Osteoblast (primary cell): ENCODE measurements at places on chromosomes 13 and 19. TPM values are rescaled to one million over a fixed set of nuclear protein-coding genes. Genes with fewer than 3 reads are reported as not detected.

TMTC4 gene
- total RNA-seq, result 8.7 and 17.1 TPM in 2 replicates

CD70 gene
- total RNA-seq, result 0.29 TPM in 1 of 2 replicates, not detected in the other

LYPD3 gene
- total RNA-seq, result 0.88 TPM in 1 of 2 replicates, not detected in the other

TNFRSF19 gene
- total RNA-seq, result 73.8 and 77.5 TPM in 2 replicates

CALR gene
- total RNA-seq, result 1,685 and 1,980 TPM in 2 replicates

MYH14 gene
- under 0.01 TPM in 1 of 2 replicates, not detected in the other for total RNA-seq

OLFM2 gene
- total RNA-seq, result 0.29 and 0.72 TPM in 2 replicates

MATK gene
- total RNA-seq, result not detected in 2 replicates

SCEL gene
- total RNA-seq, result not detected in 2 replicates

KIR2DL4 gene
- not detected in 2 replicates for total RNA-seq

GRCh38 chr13:49443357-49443703 lies 534 bp downstream of the CAB39L start:
- DNase-seq, result no peak

GRCh38 chr13:62512194-62513141 lies 1096.8 kb upstream of the PCDH20 start:
- DNase-seq, result peak; percentile 26

GRCh38 chr13:23644527-23645138 lies 74.4 kb downstream of the TNFRSF19 start:
- DNase-seq, result peak; percentile 57

DNA sequence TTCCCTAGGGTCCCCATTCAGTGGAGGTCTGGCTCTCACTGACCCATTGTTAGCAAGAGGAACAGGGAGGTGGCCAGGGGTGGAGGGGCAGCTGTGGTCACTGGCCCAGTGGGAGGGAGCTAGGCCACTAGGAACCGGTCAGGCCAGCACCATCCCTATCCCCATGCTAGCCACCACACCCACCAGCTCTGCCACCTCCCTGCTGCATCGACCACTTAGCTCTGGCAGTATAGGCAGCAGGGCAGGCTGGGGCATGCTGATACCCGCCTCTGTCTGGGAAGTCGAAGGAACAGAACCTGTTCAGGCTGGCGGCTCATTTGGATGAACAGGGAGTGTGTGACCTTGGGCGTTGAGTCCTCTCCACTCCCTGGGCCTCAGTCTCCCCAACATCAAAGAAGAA lies 4.7 kb downstream of the PPP1R13L start:
- DNase-seq, result peak; percentile 84

- no peak for DNase-seq
These were observed 128.2 kb downstream of the PCDH9 start for GRCh38 chr13:67101730-67102467.

DNA sequence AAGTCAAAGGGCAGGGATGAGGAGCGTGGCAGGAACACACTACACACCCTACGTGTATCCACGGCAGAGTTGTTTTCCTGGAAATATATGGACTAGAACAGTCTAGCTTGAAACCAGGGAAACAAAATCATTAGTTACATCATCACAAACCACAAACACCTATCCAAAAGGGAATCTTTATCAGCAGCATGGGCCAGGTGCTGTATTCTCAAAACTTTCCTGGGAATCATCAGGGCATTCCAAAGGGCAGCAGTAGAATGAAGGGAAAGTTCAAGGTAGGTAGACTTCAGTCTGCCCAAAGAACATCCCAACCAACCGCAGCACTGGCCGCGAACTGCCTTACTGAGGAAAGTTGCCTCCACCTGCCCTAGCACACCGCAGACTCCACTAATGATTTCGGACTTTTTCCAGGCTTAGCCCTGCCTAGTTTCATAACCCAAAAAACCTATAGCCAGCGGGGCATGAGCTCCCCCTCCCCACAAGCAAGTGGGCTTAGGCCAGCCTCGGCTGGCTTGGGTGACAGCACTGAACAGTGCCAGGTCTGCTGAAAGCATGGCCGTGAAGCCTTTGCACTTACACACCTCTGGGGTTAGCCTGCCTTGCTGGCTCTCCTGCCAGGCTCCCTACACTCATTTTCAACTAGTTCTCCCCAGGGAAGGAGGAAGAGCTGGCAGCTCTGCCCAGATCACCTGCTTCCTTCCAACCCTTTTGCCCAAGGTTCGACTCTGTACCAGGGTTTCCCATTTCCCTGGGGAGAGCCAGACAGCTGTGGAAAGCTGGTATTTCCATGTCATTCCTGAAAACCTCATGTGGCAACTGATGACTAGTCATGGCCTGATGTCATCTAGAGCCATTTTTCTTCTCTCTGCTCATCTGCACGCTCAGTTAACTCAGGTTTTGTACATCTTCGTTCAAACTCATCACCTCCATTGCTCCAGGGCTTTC lies 77.3 kb upstream of the UBAC2 start:
- DNase-seq, result peak; percentile 55

DNA sequence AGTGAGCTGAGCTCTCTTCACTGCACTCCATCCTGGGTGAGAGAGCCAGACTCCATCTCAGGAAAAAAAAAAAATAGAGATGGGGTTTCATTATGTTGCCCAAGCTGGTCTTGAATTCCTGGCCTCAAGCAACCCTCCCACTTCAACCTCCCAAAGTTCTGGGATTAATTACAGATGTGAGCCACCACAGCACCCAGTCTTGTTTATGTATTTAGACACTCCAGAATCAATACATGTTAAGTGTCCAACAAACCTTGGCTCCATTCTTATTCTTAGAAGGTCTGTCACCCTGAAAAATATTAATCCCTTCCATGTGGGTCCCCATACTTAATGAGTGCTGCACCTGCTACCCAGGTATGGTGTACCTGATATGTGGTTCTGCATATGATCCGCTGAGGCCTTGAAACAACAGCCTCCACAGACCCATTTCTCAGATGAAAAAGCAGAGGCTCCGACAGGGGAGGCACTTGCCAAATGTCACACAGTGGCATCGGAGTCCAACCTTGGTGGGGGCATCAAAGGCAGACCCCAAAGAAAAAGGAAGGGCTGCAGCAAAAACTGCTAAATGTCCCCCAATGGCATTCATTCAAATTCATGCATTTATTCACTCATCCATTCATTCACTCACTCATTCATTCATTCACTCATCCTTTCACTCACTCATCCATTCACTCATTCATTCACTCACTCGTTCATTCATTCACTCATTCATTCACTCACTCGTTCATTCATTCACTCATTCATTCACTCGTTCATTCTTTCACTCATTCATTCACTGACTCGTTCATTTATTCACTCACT lies 16.7 kb downstream of the TICAM1 start:
- DNase-seq, result peak; percentile 69

DNA sequence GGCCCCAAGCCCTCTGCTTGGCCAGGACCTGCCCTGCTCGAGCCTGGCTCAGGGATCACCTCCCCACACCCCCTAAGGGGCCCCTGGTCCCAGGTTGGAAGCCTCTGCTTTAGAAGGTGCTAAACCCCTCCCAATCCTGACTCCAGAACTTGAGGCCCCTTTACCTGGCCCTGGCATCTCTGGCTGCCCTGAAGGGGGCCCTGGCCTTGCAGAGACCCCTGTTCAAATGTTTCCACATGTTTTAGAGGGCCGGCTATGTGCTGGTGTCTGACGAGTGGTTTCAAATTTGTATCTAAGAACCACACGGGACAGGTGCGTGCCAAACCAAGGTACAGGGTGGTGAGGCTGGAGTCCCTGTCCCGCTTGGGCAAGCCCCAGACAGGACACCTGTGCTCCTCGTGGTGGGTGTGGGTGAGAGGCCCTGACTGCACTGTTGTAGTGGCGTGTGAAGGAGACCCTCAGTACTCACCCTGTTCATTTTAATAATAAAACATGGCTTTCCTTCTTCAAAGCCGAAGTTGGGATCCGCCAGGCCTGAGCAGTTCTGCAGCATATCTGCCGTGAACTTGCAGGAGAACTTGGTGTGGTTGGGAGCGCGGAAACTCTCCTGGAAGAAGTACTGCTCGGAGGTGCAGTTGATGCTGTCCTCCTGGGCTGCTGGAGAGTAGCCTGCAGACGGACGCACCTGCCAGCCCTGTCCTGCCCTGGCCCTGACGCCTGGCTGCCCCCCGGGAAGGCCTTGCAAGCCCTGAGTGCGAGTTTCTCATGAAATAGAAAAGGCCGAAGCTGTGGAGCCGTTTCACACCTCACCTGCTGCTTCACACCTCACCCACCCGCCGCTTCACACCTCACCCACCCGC lies 5.4 kb downstream of the ATP4B start:
- DNase-seq, result peak; percentile 86
